Ureter (tissue), 1 donor: ENCODE measurements at places on chromosomes 13 and 19. TPM values are rescaled to one million over a fixed set of nuclear protein-coding genes. Genes with fewer than 3 reads are reported as not detected.

MAP4K1 gene
- total RNA-seq = 9.0 TPM

CGB1 gene
- not detected for total RNA-seq

GRCh38 chr13:20124303-20124702 is 36.5 kb downstream of the GJA3 start:
- no peak for DNase-seq

DNA sequence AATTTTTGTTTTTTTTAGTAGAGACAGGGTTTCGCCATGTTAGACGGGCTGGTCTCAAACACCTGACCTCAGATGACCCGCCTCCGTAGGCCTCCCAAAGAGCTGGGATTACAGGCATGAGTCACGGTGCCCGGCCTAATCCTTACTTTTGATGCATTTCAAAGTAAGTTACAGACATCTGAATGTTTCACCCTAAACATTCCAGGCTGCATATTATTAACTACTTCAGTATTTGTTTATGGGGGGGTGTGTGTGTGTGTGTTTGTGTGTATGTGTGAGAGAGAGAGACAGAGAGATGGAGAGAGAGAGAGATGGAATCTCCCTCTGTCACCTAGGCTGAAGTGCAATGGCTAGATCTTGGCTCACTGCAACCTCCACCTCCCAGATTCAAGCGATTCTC is 13.1 kb downstream of the SULT2B1 start:
- no peak for DNase-seq

DNA sequence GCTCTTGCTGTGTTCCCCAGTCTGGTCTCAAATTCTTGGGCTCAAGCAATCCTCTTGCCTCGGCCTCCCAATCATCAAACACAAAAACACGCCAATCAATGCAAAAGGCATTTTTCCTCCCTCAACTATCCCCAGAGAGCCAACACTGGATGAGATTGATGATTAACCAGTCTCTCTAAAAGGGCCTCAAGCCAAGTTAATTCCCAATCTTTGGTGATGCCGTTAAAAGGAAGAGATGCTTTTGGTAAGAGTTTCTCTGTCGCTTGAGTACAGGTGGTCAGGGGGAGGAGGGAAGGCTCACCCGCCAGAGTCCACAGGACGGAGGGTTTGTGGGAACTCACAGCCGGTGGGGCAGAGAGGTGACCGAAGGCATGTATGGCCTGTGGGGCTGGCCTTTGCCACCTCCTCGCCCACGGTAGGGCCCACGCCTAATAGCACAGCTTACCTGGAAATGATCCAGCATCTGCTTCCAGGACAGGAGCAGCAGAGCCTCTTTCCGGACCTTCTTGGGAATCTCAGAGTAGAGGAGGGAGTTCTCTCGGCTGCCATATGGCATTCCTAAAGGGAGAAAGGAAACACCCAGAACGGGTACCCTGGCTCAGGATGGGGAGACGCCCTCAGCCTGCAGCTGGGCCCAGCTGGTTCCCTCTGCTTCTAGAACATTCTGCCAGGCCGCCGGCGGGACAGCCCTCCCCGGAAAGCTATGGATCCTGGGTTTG is 18.1 kb downstream of the DPP9 start:
- no peak for DNase-seq

- DNase-seq = no peak
Observed at GRCh38 chr19:18339723-18340122, 675 bp upstream of the PGPEP1 start.

GRCh38 chr13:48184260-48184659 is 48.7 kb upstream of the ITM2B start:
- DNase-seq = no peak

GRCh38 chr13:77397636-77398035 is 70.7 kb upstream of the MYCBP2 start:
- no peak for DNase-seq
